Erythroblast (primary cell): ENCODE measurements at places on chromosomes 6 and 20.
A peak's percentile ranks its signal among the peaks of the same experiment; 100 is the strongest.

DNA sequence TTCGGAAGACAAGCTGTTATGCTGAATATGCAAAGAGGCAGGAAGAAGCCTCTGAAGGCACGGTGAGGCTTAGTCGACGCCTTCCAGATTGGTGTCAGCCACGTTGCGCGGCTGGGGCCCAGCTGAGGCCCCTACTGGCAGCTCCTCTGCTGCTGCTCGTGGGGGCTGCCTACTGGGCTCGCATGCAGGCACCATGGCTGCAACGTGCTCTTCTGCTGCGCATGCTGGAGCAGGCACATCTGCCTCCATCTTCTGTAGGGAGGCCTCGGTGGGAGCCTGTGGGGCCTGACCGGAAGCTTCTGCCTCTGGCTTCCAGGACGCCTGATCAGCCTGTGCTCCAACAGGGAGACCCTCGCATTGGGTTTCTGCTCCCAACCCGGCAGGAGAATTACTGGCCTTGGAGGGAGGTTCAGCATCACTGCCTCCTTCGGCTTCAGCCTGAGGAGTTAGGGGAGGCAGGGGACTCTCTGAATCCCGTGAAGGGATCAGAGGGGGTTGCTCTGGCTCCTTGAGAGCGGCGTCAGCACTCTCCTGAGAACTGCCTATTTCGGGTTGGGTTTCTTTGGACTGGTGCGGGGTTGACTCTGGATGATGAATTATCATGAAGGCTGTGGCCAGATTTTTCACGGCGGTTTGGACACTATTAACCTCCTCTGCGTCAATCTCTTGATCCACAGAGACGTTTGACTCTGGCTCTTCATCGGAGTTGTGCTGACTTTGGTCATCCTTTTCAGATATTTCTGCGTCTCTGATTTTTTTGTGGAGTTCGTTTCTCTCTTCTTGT is 49.1 kb downstream of the TXLNB start:
- DNase-seq = no peak

DNA sequence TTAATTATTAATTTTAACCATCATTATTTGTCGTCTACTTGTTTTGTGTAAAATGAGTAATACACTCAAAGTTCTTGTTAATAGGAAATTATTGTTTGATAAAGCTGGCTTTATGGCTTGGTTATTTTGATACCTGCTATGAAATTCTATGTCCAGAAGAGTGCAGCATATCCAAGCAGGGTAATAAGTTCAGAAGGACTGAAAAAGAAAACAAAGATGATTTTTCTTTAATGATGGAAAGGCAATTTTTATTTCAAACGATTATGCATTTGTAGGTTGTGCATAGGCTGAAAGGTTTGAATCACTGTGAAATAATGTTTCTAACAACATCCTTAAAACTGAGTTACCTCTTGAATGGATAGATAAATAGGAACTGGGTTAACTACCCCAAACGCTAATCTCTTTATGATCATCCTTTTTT is 1.4 kb upstream of the MAN1A1 start:
- peak; percentile 59 for DNase-seq

- peak; percentile 14 for DNase-seq
These were observed 120.4 kb downstream of the BCAS1 start for GRCh38 chr20:53950031-53950430.

DNA sequence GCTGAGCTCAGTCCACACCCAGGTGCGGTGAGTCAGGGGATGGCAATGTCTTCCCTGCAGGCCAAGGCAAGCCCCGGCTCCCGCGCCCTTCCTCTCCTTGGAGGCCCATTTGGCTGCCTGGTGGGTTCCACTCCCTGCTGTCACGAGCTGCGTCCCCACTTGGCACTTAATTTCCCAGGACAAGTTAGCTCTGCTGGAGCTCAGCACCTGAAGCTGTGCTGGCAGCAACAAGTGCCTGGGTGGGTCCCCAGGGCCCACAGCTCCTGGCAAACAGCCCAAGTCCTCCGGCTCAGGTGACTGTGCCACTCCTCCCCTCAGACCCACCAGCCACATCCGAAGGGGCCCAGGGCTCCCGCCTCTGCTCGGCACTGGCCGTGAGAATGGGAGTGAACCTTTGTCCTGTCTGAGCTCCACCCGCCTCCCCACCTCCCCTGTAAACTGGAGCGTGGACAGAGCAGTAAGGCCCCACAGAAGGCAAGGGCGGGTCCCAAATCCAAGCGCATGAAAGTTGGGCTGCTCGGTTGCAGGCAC is 16.9 kb downstream of the LAMA5 start:
- no peak for DNase-seq

- DNase-seq = no peak
These were observed 15.4 kb upstream of the TCF21 start for GRCh38 chr6:133873538-133873937.

- no peak for DNase-seq
These were observed 149.6 kb downstream of the DTNBP1 start for GRCh38 chr6:15513131-15513771.

DNA sequence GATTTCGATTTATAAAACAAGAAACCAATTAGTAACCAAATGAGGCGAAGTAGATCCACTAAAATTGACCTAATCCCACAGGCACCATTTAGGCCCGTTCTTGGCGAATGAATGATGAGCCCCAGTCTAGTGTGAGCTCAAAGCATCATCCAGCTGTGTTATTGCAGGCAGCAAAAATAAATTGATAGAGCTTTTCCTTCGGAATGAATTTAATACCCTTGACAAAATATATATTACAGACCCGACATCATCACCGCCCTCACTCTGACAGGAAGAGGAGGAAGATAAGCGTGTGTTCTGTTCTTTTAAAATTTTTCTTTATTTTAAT is 7.8 kb downstream of the SIM1 start:
- DNase-seq = no peak

DNA sequence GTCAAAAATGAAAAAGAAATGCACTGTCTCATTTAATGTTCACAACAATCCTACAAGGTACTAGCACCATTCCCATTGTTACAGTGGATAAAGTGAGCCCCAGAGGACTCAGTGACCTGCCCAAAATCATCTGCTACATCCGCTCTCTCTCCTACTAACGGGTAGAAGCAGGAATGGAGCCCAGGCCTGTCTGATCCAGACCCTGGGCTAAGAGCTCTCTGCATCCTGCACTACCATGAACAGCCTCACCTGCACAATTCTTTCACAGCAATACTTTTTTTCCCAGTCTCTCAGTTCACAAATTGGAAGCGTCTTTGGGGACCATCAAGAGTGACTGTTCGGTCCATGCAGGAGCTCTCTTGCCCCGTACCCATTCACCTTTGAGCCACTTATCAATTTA is 31.2 kb downstream of the ATP9A start:
- DNase-seq = no peak

- no peak for DNase-seq
These were observed 24.7 kb downstream of the EDN3 start for GRCh38 chr20:59325142-59325523.

DNA sequence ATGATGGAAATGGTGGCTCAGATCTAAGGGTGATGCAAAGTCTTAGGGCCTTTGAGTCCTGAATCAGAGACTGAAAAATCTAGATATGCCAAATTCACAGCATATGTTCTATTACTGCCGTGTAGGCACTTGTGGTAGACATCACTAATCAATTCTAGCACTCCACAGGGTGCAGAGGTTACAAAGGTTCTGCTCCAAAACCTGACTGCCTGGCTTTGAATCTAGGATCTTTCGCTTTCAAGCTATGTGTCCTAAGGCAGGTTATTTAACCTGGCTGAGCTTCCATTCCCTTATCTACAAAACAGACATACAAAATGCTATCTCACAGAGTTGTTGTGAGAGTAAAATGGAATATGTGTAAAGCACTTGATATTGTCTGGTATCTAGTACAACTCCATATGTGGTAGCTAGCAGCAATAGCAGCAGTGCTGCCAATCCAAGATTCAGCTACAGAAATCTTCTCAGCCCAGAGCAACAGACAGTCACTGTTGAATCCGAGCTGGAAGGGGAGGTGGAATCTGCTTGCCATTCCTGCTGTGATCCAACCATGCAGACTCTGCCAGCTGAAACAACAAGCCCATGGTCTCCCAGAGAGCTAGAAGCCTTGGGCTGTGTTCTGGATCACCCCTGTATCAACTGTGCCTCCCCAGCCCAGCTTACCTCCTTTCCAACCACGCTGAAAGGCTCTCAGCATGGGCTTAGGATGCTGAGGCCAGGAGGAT is 206.9 kb downstream of the TFAP2C start:
- DNase-seq = no peak

DNA sequence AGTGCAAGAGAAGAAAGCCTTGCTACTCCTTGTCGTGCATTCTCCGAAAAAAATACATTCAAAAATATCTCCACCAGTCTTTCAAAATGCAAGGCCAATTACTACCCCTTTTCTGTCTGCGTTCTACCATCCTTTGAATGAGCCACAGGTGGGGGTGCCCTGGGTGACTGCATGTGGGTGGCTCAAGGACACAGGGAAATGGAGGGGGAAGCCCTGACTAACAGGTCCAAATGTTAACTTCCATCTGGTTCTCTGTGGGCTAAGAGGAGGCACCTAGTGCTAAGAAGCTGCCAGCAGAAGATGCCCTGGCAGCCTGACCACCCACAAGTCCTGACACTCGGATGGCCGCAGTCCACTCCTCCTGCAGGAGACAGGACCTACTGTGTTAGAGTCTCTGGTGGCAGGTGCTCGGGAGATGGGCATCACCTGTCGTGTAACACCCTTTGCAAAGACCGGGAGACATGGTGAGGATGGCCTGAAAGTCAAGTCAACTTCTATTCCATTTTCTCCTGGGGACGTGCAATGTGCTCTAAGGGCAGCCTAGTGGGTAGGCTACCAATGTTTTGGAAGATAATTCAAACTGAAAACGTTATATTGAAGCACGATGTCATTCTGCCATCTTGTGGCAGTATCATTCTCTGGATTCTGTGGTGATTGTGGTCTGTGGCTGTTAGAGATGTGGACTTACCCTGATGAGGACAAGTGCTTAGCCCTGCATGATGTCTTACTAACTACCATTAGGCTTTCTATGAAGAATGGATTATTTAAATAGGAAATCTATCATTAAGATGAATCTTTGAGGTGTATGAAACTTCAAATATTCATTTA is 27.4 kb upstream of the IGF2R start:
- peak; percentile 28 for DNase-seq

DNA sequence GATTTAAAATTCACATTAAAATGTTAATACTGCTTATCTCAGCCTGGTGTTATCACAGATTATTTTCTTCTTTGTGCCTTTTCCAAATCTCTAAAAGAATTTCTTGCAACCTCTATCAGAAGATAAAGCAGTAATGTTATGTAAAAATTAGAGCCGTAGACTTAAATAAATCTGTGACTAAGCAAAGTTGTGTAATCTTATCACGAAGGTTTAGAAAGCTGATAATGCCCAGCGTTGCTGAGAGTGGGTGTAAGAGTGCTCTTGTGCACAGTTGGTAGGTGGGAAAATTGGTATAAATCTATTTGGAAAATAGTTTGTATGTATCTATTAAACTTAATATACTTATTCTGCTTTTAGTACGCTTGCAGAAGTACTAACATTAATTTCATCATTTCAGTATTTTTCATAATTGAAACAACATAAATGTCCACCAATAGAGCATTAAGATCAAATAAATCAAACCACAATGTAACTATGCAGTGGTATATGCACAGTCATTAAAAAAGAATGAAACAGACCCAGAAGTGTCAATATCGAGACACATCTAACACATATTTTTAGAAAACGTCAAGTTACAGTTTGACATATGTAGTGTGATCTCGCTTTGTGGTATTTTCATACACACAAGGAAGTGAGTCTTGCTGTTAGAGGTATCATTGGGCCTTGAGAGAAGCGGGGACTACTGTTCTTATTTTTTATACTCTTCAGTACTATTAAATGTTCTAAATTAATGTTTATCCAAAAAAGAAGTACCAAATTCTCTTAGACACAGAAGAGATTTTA is 54.4 kb upstream of the PBOV1 start:
- no peak for DNase-seq

DNA sequence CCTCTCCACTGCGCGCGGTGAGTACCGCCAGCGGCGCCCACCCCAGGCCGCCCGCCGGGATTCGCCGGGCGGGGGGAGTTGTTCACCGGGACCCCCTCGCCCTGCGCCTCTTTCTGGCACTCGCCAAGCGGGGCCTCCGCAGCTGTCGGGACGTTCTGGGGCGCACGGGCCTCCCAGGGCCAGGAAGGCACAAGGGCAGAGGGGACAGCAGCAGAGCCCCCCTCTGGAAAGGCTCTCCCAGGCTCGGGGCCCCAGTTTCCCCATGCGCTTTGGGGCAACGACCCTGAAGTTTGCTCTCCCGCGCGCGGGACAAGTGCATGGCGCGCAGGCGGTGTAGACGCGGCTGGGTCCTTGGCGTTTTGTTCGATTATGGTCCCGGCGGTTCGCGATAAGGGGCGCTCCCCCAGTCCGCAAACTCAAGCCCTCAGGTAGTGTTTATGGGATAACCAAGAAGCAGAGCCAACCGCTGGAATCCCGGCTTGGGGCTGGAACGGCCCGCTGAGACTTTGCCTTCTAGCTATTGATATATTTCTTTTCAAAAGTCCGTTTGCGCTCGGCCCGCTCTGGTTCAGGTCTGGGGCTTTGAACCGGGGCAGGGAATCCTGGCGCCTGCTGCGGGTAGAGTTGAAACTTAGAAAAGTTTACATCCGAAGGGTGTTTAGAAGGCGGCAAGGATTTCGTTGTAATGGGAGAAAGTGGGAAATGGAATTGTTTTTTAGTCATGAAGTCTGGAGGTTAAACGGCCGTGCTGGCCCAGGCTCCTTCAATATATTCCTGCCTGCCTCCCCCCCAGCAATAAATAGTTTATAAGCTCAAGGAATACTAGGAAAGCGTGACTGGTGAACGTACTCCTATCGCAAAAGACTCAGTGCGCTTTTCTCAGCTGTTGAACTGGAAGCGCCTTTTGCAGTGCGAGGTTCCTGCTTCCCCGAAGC is 595 bp downstream of the EYA2 start:
- no peak for DNase-seq

- DNase-seq = no peak
These were observed 248.0 kb upstream of the PRDM1 start for GRCh38 chr6:105838171-105838570.

GRCh38 chr6:108598305-108598863 is 37.7 kb downstream of the FOXO3 start:
- peak; percentile 95 for DNase-seq

- no peak for DNase-seq
These were observed 124.5 kb downstream of the TOX2 start for GRCh38 chr20:44039147-44039546.

DNA sequence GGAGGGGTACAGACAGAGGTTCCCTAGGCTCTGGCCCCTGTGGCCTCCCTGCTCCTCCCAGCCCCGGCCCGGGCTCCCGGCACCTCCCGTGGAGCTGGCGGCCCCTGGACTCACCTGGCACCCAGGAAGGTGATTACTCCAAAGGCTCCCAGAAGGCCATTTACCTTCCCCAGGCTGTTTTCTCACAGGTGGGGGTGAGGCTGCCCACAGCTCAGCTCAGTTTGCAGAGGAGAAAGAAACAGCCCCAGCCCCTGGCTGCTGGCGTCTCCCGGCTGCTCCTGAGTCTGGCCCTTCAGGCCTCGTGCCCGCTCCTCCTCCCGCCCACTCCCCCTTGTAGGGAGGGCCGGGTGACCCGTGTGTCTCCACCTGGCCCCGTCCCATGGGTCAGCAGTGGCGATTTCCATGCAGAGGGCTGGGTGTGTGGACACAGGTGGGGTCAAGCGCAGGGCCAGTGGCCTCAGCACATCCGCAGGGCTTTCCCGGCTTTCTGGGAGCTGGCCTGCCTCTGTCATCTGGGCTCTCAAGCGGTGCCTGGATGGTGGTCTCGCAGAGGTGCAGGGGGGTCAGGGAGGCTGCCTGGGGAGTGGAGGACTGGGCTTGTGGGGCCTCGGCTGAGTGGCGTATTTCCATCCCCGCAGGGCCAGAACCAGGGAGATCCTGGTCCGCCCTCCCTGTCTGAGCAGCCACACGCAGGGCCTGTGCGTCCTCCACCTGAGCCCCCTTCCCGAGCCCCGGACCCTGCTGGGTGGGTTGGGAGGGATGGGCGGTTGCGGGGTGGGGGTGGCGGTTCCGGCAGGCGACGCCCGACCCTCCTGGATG is 20.2 kb upstream of the GATA5 start:
- no peak for DNase-seq
